Sciatic nerve (tissue), 2 donors: ENCODE measurements at places on chromosomes 6 and 20.

- DNase-seq = no peak
Measured at GRCh38 chr6:122657601-122658000, 47.4 kb downstream of the PKIB start.

DNA sequence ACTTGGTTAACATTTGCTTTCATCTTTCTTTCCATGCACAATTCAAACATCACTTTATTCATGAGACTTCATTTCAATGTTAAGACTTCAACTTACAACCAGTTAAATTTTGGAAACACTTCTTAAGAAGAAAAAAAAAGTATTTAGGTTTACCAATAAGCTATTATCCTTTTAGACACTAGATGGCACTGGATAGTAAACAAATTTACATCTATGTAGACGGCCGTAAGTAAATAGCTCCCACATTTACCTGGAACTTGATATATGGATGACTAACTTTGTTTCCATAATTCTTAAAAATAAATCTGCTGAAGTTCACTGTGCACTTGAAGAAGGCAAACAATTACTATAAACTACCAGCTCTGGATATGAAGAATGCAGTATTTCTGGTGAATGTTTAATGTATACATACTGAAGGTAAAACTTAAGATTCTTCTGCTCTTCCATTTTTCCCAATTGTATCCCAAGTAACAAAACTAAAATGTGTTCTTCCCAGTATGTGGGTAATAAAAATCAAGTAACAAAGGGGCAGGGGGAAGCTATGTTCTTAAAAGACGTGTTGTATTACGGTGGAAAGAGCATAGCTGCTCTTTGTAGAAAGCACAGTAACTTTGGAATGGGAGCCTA lies 130.6 kb upstream of the C6orf118 start:
- no peak for DNase-seq

DNA sequence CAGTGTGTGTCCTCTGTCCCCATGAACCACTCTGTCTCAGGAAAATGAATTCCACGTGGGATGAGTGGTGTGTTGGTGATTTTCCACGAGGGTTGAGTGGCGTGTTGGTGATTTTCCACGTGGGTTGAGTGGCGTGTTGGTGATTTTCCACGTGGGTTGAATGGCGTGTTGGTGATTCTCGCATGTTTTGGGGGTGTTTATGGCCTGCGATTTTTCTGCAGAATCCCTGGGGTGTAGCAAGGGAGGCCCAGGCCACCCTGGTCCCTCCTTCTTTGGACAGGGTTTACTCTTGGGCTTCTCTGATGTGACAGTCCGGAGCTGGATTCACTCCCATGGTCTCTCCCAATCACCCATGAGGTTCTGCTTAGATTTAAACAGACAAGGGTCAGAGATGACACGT lies 90.6 kb upstream of the FRMD1 start:
- no peak for DNase-seq

DNA sequence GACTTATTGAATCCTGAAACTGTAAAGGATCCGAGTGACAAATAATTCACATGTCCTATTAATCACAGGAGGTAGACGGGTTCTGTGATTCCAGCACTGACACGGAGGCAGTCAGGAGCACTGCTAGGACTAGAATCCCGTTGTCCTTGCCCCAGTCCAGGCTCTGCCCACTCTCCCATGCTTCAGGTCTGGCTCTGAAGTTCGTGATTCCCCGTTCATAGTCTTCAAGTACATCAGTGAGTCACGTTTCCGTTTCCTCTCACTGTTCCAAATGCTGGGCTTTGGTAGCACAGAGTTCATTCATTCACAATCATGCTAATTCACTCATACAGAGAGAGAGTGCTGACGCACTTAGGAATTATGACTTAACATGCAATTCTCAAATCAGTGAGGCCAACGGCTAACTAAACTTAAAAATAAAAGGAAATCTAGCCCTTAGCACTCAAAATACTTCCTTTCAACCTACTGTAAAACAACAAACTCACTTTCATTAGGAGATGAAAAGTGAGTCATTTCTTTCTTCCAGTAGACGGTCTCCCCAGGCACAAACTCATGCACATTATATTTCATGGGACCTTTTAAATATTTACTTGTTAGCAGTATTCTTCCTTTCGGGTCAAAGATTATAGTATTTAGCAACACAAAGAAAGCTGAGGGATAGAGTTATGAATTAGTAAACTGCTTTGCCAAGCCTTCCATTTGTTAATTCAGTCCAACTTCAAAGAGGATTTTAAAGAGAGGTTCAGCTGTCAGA lies 94.0 kb upstream of the NHSL1 start:
- peak; percentile 63 for DNase-seq

- DNase-seq = no peak
Measured at GRCh38 chr6:137754366-137754765, 112.7 kb upstream of the TNFAIP3 start.

- DNase-seq = peak; percentile 36
Measured at GRCh38 chr20:62054451-62054953, 11.2 kb downstream of the TAF4 start.

DNA sequence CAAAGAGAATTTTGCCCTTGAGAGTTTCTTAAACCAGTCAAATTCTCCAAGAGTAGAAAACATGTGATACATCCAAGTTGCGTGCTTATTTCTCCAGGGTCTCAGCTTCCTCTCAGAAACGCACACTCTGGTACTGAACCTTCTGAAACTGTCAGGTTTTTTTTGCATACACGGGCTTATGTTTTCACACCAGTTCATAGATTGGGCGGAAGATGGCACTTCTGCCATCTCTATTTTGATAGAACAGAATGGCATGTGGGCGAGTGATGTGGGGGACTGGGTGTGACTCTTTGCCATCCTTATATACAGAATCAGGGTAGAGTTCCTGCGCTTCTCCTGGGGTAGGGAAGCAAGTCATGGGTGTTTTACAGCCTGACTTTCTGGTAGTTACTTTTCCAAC lies 56.4 kb downstream of the ADTRP start:
- DNase-seq = no peak

- no peak for DNase-seq
Measured at GRCh38 chr6:15460110-15460727, 202.6 kb downstream of the DTNBP1 start.

DNA sequence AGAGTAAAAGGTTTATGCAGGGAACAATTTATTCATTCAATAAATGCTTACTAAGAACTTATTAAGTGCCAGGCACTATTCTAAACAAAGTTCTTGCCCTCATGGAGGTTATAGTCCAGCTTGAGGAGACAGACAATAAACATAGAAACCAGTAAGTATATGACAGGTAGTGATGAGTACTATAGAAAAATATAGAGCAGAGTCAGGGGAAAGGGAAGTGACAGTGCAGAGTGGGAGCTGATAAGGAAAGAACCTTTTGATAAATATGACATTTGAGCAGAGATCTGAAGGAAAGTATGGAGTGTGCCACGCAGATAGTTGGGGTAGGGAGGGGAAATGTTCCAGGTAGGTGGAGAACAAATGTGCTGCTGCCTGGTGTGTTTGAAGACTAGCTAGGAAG lies 12.1 kb downstream of the ACSS2 start:
- no peak for DNase-seq

DNA sequence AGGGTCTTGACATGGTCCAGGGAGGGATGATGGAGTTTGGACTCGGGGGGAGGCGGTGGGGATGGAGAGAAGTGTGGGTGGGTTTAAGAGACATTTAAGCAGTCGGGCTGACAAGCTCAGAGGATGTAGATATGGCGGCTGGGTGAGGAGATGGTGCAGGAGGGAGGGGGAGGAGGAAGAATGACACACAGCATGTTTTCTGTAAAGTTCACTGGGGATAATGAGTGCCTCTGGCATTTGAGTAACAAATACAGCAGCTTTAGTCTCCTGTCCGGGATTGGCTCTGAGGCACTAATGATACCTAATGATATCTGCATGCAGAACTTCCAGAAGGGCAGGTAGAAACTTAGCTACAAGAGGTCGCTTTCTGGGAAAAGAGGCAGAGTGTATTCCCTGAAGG lies 107.8 kb downstream of the DHX35 start:
- no peak for DNase-seq

GRCh38 chr6:134744301-134744700 lies 205.6 kb downstream of the ALDH8A1 start:
- DNase-seq = no peak

GRCh38 chr6:160247457-160247883 lies 11.2 kb downstream of the SLC22A2 start:
- peak; percentile 64 for DNase-seq

GRCh38 chr20:52959125-52959524 lies 13.0 kb upstream of the TSHZ2 start:
- DNase-seq = no peak

DNA sequence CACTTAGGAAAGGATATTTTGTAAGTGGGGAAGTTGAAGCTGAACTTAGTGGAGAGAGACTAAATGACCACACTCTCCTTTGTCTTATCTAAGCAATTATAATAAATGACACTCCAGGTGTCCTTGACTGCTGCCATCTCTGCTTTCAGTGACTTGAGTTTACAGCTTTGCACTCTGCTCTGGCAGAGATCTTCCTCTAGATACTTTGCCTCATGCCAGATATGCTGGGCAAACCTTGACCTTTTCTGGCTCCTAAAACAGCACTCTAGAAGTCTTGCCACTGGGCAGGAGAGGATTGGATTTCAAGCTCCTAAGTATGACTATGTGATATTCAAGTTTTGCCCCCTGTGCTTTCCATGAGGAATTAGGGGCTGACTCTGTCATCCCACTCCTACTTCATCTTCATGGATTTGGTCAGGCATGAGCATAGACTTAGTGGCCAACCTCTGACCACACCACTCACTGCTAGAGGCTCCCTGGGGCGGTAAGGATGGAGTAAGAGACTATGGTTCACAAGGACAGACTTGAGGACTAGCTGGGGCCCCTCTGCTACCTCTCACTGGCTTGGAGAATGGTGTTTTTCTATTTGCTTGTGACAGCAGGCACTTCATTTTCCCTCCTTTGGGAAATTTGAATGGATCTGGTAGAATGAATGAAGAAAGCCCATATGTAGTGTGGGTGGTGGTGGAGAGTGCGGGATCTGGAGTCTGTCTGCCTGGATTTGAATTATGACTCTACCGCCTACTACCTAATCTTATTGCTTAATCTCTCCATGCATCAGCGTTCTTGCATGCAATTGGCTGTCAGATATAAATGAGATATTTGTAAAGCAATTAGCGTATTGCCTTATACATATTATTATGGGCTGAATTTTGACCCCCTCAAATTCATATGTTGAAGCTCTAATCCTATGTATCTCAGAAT lies 191.4 kb downstream of the REV3L start:
- DNase-seq = no peak

DNA sequence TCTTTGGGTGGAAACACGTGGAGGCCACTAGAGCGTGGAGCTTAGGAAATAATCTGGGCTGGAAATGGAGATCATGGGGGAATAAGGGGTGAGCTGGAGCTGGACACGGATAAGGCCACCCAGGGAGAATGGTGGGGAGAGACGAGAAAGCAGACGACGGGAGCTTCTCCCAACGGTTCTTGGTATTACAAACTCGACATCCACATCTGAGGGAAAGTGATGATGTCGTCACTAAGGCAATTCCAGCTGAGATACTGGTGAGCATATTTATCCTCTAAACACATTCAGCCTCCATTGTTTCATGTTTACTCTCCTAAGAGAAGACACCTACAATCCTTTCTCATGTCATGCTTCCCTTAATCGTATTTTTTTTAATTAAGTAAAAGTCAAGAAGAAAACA lies 50.2 kb upstream of the SNX9 start:
- no peak for DNase-seq

DNA sequence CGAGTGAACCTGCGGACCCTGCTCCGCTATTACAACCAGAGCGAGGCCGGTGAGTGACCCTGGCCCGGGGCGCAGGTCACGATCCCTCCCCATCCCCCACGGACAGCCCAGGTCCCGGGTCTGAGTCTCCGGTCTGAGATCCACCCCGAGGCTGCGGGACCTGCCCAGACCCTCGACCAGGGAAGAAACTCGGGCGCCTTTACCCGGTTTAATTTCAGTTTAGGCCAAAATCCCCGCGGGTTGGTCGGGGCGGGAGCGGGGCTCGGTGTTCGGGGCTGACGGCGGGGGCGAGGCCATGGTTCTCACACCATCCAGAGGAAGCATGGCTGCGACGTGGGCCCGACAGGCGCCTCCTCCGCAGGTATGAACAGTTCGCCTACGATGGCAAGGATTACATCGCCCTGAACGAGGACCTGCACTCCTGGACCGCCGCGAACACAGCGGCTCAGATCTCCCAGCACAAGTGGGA lies 46.9 kb upstream of the TRIM26 start:
- DNase-seq = peak; percentile 62

GRCh38 chr20:36672991-36673390 lies 27.0 kb upstream of the SLA2 start:
- DNase-seq = no peak

DNA sequence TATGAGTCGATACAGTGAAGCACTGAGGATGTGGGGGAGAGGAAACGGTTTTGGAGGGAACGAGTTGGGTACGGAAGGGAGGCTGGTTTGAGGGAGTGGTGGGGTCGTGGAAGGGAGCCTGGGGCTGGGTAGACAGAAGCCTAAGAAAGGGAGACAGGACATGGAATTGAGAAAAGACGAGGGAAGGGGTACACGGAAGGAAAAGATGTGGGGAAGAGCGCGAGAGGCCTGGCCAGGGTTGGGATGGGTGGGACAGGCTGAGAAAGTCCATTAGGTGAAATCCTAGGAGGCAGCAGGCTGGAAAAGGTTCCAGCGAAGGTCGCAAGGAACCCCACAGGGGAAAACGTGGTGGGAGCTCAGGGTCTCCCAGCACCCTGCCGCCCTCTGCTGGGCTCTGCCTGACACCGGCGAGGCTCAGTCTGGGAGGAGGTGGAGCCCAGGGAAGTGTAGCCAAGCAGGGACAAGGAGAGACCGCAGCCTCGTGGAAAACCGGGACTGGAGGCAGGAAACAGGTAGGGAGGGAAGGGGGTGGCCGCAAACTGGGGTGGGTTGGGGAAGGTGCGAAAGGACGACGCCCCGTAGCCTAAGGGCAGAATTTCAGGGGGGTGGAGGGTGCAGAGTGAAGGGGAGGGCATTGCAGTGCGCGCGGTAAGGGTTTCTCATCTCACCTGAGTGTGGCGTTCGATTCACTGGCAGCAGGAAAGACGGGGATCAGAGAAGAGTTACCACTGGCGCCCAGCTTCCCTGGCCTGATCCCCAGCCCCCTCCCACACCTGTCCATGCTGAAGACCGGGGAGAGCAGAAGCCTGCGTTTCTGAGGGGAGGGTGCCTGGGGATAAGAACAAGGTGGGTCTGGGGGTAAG lies 4.3 kb downstream of the GABBR1 start:
- DNase-seq = peak; percentile 85

DNA sequence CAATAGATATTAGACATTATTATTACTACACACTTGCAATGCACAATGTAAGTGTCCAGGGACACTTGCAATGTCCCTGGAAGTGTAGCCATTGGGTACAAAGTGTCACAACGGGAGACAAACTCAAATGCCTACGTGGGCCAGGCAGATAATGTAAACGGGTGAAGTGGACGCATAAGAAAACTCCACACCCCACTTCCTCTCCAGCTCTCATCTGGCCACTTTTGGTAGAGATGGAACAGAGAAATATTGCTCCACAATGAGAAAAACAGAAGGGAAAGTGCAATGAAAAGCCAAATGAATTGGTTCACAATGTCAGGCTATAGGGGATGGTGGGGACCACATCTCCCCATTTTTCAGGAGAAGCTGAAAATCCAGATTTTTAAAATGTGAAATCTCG lies 9.4 kb downstream of the SULF2 start:
- no peak for DNase-seq

GRCh38 chr6:35483893-35484645 lies 12.8 kb downstream of the TEAD3 start:
- DNase-seq = no peak
